Stimulated activated CD4-positive, alpha-beta T cell treated with anti-CD3 and anti-CD28 coated beads, Interleukin-2, amount 100 ng/mL, for 48 hours (primary cell): ENCODE measurements at places on chromosomes 13 and 19.

- no peak for DNase-seq
Measured at GRCh38 chr13:62483774-62484173, 1068.1 kb upstream of the PCDH20 start.

- no peak for DNase-seq
Measured at GRCh38 chr13:20559659-20560356, 7.1 kb upstream of the IFT88 start.

DNA sequence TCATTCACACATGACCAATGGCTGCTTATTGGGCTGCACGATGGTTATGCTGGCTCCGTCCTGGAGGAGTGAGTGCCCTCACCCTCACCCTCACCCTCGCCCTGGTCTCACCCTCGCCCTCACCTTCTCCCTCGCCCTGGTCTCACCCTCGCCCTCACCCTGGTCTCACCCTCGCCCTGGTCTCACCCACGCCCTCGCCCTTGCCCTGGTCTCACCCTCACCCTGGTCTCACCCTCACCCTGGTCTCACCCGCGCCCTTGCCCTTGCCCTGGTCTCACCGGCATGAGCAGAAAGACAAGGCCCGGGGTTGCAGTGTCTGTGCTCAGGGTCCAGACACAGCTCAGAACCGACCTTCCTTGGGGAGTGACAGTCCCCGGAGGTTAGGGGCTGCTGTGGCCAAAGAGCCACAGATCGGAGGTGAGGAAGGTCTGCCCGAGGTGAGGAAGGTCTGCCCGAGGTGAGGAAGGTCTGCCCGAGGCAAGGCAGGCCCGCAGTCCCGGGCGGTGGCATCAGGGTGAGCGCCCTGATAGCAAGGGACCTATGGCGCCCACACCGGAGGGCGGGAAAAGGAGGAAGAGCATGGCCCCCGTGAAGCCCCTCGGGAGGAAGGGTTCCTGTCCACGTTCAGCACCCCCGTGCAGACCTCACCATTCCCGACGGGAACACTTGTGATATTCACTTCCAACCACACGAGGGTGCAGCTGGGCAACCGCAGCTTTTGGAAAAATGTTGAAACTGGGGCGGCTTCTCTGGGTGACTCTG is 65.6 kb downstream of the MCF2L start:
- no peak for DNase-seq

- DNase-seq = no peak
Measured at GRCh38 chr13:70188567-70188966, 80.3 kb upstream of the KLHL1 start.

- peak; percentile 45 for DNase-seq
Measured at GRCh38 chr19:10654610-10655456, 687 bp downstream of the ILF3 start.

DNA sequence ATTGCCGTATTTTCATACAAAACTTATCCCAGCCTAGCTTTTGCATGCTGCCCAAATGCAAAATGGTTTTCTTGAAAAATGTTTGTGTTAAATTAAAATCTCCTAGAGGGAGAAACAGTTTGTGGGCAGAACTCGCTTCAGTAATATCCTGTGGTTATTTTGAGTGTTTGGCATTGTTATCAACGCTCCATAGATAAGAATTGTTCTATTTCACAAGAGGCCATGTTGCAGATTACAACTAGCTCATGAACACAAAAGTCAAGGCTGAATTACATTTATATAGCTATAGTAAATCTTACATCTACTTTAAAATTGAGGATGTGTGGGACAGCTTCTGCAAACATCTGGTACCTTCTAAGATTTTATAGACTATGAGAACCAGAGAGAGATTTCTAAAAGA is 447.9 kb downstream of the DCT start:
- no peak for DNase-seq

DNA sequence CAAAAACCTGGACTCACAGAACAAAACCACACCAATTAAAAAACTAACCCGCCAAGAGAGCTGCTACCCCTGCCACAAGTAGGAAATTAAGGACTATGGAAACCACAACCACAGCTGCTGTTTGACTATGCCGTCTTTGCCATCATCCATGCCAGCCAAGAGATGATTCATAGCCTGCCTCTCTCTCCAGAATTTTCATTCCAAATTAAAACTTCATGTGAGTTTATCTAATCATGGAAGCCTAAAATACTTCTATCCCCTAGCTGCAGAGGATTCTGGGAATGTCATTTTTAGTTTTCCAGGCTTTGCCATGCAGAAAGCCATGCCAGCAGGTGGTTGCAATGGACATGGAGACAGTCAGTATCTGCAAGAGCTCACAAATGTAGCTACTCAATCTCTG is 27.6 kb upstream of the GTF2F2 start:
- no peak for DNase-seq

- no peak for DNase-seq
Measured at GRCh38 chr13:66407128-66407527, 823.0 kb downstream of the PCDH9 start.

GRCh38 chr19:8071912-8072311 is 19.4 kb downstream of the CCL25 start:
- no peak for DNase-seq

- DNase-seq = no peak
Measured at GRCh38 chr13:92143766-92144165, 745.3 kb downstream of the GPC5 start.

DNA sequence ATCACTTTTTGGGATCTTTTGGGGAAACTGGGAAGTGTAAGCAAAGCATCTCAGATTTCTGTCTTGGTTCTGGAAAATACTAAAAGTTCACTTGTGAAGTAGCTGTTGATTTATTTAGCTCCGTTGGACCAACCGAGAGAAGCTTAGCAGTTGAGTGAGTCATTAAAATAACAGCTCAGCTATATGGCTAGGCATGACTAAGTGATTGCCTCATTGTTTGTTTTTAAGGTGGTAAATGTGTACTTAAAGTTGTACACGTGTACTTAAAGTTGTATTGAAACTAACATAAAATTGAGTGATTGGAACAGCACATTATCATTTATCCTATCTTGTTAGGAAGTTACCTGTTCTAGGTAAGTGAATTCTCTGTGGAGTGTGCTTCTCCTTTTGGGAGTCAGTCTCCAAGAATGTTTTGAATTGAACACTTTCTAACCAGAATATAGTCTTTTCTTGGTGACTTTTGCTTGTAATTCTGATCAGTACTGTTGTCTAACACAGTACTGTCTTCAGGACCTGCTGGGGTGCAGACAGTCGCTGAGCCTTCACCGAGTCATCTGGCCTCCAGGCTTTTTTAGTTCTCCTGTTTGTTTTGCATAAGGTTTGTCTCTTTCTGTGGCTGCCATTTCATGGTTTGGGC is 2.9 kb upstream of the DCUN1D2 start:
- no peak for DNase-seq

DNA sequence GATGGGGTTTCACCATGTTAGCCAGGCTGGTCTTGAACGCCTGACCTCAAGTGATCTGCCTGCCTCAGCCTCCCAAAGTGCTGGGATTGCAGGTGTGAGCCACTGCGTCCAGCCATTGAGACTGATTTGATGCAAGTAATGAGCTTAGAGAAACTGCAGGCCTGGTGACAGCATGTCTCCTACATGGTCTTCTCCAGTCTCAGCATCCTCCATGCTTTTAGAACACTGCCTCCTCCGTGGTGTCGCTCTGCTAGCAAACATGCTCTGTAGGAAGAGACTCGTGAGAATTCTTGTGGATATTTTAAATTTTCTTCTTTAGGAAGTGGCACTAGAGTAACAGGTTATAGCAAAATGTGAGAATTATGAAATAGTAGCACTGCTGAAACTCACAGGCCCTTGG is 37.1 kb downstream of the TPT1 start:
- DNase-seq = no peak

- DNase-seq = peak; percentile 45
Measured at GRCh38 chr19:45973553-45974338, at the start of gene NOVA2. TSS of gene NOVA2 (minus strand) at chr19:45973865. CDS start at chr19:45973351, 514 bp downstream.
